Cortex of kidney (tissue), 1 donor: ENCODE measurements at places on chromosomes 1 and 21.

DNA sequence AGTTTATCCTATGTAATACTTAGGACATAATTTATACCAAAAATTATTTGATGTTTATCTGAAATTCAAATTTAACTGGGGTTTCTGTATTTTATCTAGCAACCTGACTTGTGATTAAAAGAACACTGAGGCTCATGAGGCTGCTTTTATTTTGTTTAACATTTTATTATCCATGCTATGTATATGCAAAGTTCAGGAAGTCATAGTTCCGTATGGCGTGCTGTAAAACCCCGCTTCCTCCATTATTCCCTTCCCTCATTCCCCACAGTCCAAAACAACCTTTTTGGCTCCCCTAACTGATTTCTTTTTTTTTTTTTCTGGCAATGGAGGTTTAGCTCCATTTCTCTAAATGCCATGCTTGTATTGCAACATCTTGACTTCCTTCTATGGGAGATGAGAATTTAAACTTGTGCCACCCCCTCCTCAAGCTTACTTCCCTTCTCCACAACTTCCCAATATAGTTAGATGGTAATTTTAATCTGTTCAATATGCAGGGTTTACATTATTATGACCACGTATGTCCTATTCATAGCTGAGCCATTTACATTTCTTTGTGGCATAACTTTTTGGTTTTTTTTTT, 138.0 kb upstream of the DNAH14 start:
- DNase-seq = no peak

DNA sequence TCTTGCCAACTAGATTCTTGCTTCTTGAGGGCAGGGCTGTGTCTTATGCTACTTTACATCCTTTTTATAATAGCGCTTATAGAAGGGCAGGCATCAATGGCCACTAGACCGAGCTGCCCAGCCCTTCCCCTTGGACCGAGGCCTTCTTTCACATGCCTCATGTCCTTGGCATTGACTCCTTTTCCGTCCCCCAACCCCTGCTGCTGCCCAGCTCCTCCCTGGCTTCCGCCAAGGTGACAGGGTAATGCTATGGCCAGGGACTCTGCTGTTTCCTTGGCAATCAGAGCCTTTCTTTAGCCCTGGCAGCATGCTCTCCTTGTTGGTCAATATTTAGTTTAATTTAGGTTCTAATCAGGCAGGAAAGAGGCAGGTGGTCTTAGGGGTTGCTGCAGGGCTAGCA, 48.2 kb downstream of the DDX20 start:
- DNase-seq = no peak

- no peak for DNase-seq
Observed at GRCh38 chr1:105100102-105100501, 1350.4 kb downstream of the AMY1C start.

DNA sequence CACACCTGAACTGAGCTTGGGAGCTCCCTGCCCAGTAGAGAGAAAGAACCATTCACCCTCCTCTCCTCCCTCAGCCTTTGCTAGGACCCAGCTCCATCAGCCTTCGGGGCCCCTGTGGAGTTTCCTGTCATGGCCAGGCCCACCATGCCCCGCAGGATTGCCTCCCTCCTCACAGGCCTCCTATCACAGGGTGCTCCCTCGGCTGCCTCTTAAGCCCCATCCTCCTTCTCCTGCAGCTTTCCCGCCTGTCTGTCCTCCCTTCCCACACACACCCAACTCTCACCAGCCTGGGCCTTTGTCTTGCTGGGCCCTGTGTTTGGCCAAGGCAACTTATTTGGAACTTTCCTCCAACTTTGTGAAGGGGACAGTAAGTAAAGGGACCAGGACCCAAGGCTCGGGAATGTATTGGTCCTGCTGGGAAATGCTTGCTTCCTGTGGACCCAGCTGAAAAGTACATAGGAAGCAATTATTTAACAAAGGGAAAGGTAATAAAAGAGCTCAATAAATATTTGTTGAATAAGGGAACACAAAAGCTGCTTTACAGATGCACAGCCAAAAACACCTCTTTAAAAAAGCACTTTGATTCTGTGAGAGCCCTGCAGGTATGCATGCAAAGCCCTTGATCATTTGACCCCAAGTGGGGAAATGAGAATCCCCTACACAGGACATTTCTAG, 31.6 kb upstream of the TENT5C start:
- no peak for DNase-seq

GRCh38 chr1:14913482-14914177, 239.9 kb upstream of the TMEM51 start:
- no peak for DNase-seq
